Activated naive CD4-positive, alpha-beta T cell (primary cell): ENCODE measurements at places on chromosomes 11 and 22.

DNA sequence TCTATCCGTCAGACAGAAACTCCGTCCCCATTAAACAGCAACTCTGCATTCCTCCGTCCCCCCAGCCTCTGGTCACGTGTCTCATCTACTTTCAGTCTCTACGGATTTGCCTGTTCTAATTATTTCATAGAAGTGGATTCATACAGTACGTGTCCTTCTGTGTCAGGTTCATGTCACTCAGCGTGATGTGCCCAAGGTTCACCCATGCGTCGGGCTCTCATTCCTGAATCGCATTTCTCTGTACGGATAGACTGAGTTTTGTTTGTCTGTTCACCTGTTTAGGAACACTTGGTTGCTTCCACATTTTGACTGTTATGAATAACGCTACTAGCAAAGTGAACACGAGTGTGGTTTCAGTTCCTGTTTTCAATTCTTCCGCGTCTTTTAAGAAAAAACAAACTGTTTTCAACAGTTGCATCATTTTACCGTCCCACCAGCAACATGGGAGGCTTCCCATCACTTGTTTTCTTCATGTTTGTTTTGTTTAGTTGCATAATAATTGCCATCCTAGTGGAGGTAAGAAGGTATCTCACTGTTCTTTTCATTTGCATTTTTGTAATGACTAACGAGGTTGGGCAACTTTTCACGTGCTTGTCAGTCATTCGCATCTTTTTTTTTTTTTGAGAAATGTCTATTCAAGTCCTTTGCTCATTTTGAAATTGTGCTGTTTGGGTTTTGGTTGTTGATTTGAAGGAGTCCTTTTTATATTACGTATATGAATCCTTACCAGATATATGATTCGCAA, 8.9 kb upstream of the NLRP6 start:
- peak; percentile 26 for DNase-seq

DNA sequence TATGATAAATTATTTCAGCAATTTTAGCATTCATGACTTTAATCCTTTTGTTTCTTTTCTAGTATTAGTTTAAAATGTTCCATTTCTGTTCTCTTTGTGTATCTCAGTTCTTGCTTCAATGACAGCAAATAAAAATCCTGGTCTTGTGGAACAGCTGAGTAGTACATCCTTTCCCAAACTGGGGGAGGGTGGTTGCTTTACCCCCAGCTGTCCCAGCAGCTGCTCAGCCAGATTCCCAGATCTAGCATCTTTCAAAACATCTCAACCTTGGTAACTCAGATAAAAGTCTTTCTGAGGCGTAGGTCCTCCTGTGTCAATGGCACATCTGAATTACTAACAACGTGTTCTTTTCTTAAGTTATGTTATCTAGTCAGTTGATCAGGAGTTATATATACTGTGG, 72.2 kb upstream of the GRK2 start:
- DNase-seq, result no peak

DNA sequence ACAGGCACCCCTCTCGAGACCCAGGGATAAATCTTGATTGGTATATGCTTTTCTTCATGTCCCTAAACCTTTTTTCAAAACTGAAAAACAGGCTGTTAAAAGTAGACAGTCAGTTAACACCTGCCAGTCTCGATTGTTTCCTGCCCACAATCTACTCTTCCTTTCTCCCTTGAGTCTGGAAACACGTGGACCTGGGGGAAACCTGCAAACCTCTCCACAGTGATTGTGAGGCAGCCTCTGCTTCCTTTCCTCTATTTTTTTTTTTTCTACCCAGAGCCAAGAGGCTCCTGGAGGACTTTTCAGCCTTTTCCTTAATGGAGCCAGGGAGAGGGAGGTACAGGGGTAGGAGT, 69.4 kb upstream of the CLMP start:
- DNase-seq, result no peak

- DNase-seq, result no peak
These were observed 89.0 kb downstream of the ATXN10 start for GRCh38 chr22:45760682-45761081.

DNA sequence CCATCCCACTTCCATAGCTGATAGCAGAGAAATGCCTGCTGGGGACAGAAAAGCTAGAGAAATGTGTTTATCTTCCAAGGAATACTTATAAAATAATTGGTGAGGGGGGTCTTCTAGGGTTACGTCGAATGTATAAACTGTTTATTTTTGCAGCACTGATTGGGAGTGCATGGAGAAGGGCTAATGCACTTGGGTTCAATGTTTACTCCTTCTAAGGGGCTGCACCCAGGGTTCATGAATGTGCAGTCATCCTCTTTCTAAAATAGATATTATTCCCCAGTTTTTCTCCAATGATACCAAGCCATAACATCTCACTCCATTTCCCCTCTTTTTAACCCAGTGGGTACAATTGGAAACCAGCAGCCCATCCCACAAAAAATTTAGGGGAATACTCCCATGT, 336.9 kb downstream of the ETS1 start:
- no peak for DNase-seq

DNA sequence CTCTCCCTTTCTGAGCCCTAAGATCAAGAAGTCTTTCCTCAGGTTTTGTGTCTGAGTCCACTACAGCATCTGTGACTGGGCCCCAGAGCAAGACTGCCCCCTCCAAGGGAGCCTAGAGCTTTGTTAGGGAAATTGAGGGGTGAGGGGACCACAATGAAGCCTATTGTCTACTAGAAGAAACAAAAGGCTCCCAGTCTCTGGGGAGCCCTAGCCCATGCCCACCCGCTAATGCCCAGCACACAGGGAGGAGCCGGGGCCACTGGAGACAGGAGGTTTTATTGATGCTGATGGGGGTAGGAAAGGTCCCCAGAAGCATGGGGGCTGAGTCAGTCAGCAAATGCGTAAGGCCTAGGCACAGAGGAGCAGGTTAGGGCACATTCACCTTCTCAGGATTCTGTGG, 14.0 kb downstream of the RHOG start:
- no peak for DNase-seq

DNA sequence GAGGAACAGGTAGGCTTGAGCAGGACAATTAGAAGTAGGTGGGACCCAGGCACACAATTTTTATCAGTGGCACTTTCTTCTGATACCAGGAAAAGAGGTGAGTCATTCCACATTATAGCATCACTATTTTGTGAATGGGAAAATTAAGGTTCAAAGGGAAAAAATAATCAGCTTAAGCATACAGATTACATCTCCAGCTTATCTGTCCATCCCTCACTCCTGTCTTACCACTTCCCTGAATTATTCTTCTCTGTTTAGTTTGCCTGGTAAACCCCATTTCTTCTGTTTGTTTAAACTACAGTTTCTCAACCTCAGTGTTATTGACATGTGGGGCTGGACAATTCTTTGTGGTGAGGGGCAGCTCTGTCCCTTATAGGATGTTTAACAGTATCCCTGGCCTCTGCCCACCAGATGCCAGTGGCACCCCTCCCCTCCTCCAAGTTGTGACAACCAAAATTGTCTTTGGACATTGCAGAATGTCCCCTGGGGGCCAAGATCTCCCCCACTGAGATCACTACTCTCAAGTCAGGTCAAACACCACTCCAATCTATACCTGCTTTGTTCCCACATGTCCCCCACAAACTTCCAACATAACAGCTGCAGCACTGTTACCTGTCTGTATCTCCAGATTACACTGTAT, 8.5 kb upstream of the XBP1 start:
- DNase-seq, result no peak

DNA sequence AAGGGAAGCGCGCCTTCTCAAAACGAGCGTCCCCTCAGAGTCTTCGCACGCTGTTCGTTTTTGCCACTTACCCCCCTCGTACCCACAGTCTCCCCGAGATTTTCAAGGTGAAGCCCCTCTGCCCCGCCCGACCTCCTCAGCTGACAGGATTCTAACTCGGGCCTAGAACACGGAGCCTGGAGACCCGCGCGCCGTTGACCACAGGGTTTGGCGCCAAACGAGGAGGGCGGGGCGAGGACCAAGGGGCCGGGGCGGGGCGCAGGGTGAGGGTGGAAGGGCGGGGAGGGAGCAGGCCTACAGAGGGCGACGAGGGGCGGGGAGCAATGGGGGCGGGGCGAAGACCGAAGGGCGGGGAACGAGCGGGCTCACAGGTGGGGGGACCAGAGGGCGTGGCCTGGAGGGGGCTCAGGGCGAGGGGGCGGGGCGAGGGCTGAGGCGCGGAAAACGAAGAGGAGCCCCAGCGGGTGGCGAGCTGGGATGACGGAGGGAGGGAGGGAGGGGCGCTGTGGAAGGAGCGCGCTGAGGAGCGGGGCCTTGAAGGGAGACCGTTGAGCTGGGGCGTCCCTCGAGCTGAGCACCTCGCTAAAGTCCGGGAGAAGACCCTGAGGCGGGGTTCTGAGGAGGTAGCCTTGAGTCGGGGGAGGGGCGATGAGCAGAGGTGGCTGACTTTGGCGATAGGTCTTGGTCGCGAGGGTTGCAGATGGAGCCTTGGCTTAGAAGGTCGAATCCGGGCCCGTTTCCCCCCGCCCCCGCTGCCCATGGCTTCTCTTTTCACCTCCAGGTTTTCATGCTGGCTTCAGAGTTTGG, at the start of gene DMC1:
DMC1 (minus strand) TSS at position 212 of the 807 bp plus-strand sequence. CDS start 1,927 bp downstream, outside the sequence.
- DNase-seq, result peak; percentile 84

DNA sequence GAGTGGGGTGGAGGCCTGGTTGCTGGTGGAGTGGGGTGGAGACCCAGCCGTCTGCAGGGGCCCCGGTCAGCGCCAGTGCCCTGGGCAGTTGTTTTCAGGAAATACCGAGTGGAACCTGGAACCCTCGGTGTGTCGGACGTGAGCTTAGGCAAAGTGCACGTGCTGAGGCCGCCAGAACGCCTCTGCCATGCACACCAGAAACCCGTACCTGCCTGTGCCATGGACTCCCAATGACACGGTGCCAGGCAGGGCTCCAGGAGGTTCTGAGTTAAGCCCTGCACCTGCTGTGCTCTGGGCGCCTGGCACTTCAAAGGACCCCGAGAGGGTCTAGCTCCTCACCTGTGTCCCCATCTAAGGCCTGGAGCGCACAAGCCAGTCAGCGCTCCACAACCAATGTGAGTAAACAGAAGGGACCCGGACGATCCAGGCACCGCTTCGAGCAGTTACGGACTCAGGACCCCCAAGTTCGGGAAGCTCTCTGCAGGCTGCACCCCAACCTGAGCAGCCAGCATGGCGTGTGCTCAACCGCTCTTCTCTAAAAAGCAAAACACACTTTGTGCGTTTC, 12.3 kb downstream of the TOLLIP start:
- DNase-seq, result no peak

GRCh38 chr11:69683764-69684333, 8.7 kb upstream of the LTO1 start:
- DNase-seq, result no peak
